ENCODE measurements at places on chromosomes 4 and X. TPM values are rescaled to one million over a fixed set of nuclear protein-coding genes. Genes with fewer than 3 reads are reported as not detected.

- DNase-seq: no peak
These were observed 275.9 kb upstream of the HAND2 start for GRCh38 chr4:173805884-173806283.

DCAF16 gene
- total RNA-seq: 25.5 TPM

SMIM31 gene
- not detected for total RNA-seq

GRCh38 chr4:79395841-79396240, 12.2 kb downstream of the GK2 start:
- no peak for DNase-seq

UGT2B7 gene
- total RNA-seq: 0.26 TPM

DNA sequence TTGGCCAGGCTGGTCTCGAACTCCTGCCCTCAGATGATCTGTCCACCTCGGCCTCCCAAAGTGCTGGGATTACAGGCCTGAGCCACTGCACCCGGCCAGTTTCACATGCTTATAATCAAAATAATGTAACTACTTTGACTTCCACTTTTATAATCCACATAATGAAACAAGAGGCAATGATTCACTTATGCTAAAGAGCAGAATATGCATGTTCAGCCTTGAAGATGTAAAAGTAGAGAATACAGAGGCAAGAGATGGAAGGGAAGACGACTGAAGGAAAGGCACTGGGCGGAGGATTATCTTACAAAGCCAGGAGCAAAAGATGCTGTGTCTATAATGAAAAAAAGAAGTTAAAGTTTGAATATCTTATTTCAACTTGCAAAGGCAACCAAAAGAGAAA, 13.3 kb upstream of the ZNF518B start:
- no peak for DNase-seq

SPANXN4 gene
- total RNA-seq: not detected

RTL5 gene
- total RNA-seq: not detected

PPBP gene
- total RNA-seq: 0.13 TPM

- no peak for DNase-seq
These were observed 175.5 kb upstream of the CASK start for GRCh38 chrX:42098900-42099299.

- DNase-seq: no peak
These were observed 488.6 kb upstream of the MAGEB2 start for GRCh38 chrX:29726811-29727210.

FOXO4 gene
- 3.2 TPM for total RNA-seq

DNA sequence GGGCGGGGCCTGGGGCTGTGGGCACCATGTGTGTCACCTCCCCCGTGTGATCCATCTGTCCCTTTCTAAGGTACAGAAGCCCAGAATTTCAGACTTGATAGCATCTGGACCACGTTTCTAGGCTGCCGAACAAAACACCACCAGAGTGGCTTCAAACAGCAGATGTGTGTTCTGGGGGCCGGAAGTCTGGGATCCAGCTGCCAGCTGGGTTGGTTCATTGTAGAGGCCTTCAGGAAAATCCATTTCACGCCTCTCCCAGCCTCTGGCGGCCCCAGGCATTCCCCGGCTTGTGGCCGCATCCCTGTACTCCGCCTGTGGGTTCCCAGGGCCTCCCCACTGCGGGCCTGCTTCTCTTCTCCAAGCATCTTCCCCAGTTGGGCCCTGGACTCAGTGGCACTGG, 39.6 kb upstream of the GPR78 start:
- no peak for DNase-seq

DNA sequence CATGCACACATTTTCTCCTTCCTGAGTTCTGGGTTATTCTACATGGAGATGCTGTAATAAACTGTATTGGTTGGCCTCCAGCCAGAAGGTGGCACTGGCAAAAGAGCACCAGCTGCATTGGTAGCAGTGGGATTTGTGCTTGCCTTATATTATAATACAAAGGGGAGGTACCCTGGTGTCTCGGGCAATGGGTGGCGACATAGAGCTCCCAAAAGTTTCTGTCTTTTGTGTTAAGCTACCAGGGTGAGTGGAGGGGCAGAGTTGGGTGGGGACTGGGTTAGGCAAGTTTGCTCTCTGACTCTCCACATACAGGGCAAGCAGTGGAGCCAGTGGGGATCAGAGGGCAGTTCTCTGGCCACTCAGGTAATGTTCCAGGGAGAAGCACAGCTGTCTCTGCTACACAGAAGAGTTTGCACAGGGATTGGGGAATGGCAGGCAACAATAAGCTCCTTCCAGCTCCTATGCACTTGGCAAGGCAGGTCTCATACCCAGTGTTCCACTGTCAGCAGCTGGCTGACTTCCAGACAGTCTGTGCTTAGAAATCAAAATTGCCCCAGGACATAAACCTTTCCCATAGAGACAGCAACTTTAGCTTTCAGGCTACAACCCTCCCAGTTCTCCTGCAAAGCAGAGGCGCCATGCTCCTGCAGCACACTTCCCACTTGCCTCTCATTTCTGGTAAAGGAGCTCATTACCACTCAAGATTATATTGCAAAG, 463.9 kb upstream of the PCDH7 start:
- DNase-seq: peak; percentile 69

DNA sequence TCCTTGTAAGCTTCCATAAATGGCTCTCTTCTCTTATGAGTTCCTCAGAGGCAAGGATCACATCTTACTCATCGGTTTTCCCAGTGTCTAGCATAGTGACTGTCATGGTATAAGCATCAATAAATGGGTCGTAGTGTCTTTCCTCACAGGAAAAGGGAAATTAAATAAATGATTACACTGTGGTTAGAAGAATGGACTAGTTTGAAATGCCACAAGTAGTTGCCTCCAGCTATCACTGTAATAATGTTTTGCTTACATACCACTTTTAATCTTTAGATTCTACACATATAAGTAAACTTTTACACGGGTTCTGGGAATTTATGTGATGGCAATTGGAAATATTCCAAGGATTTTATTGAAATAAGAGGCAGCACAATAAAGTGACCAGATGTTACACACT, 152.8 kb upstream of the CXorf51A start:
- DNase-seq: no peak

NUDT10 gene
- total RNA-seq: 0.79 TPM

- DNase-seq: no peak
These were observed 63.4 kb downstream of the SCML2 start for GRCh38 chrX:18291006-18291545.

ARR3 gene
- total RNA-seq: not detected

DNA sequence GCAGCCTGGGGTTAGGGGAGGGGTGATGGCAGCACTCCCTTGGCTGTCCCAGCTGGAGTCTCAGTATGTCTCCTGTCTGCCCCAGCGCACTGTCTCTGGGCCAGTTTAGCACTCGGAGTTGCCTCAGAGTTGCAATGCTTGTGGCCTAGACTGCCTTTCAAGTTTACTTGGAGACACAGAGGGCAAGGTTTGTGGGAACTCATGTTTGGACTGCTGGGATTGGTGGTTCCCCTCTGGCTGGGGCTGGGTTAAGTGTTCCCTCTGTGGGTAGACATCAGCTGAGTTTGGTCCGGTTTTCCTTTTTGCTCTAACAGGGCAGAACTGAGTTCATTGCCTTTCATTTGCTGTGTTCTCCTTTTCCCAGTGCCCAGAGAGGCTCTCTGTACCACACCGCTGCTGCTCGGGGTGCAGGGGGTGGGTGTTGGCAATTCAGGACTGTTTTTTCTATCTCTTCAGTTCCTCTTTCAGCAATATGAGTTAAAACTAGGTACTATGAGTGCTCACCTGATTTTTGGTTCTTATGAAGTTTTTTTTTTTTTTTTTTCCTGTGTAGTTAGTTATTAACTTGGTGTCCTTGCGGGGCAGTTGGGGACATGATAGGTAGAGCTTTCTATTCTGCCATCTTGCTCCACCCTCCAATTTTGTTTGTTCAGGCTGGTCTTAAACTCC, 17.2 kb downstream of the RAB33B start:
- DNase-seq: no peak

- no peak for DNase-seq
These were observed 623.1 kb downstream of the TECRL start for GRCh38 chr4:63786171-63786570.

UGT2B10 gene
- not detected for total RNA-seq

TMSB15B gene
- 0.77 TPM for total RNA-seq

DNA sequence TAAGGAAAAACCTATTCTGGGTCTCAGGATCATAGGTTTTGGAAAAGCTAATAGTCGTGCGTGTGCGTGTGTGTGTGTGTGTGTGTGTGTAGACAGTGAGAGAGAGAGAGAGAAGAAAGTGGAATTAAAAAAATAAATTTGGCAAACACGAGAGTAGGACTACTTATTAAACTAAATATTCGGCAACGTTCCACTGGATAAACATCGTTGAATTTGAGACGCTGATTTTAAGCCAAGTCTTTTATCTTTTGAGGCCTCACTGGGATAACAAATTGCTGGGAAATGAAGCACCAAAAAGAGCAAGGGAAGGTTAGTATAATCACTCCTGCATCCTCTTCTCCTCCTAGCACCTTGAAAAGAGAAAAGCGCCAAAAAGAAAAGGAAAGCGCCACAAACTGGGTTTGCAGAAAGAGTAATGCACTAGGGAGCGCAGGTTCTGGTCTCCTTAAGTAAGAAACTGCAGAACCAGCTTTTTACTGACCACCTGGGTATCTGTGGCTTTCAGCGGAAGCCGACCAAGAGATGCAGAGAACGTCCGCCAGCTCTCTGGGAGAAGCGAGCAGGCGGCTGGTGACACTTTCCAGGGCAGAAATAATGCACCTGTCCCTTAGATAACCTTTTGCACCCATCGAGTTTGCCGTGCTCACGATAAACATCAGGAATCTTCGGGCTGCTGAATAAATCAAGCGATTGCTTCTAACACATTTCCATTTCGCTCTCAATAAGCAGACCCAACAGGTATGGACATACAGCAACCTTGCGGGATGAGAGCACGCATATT, 3.4 kb downstream of the ATOH1 start:
- no peak for DNase-seq

GRCh38 chrX:41066391-41066790, 18.9 kb upstream of the USP9X start:
- DNase-seq: peak; percentile 78

DNA sequence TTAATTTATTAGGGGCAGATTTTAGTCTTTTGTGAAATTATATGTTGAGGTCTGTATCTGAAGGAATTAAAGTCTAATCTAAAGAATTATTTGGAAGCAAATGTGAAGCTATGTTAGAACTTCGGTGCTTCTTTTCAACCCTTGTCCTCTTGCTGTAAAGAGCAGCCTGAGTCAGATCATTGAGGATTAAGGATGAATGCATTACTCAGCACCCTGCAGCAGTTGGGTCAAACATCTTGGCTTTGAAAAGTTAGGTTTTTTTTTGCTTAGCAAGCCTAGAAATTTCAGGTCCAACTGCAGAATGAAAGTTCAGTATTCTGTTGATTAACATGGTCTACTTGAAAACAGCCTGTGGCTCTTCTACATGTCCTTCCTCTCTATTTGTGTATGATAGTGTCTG, 57.6 kb downstream of the SLC4A4 start:
- peak; percentile 72 for DNase-seq

- DNase-seq: no peak
These were observed 249.8 kb downstream of the ANTXR2 start for GRCh38 chr4:79823148-79823763.

- no peak for DNase-seq
These were observed 38.1 kb downstream of the SEC31A start for GRCh38 chr4:82852751-82853285.

GRCh38 chrX:29851857-29852605, 363.3 kb upstream of the MAGEB2 start:
- no peak for DNase-seq

DNA sequence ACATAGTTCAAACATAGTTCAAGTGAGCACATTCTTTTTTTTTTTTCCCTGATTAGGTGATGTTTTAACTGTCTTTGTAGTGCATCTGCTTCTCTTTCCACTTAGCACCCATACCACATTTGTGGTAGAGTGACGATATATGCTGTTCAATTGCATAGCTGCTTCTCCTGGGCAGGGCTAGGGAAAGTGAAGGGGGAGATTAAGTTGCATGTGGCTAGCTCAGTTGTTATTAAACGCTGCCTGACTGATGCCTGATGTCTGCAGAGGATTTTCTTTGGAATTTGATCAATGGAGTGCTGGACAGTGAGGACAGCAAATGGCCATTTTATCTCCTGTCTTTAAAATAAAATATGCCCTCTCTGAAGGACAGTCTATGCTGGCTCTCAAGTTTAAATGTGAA, 63.7 kb downstream of the ANK2 start:
- no peak for DNase-seq

- DNase-seq: peak; percentile 40
These were observed 162.9 kb downstream of the SMIM20 start for GRCh38 chr4:26076896-26077295.

DNA sequence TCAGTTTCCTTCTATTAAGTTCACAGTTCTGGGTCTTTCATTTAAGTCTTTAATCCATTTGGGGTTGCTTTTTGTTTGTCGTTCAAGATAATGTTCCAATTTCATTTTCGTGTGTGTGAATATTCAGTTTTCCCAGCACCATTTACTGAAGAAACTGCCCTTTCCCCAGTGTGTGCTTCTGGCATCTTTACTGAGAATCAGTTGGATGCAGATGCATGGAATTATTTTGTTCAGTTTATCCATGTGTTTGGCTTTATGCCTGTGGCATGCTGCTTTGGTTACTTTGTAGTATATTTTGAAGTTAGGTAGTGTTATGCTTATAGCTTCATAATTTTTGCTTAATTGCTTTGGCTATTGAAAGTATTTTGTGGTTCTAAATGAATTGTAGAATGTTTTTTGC, 163.8 kb upstream of the HDX start:
- DNase-seq: no peak

DNA sequence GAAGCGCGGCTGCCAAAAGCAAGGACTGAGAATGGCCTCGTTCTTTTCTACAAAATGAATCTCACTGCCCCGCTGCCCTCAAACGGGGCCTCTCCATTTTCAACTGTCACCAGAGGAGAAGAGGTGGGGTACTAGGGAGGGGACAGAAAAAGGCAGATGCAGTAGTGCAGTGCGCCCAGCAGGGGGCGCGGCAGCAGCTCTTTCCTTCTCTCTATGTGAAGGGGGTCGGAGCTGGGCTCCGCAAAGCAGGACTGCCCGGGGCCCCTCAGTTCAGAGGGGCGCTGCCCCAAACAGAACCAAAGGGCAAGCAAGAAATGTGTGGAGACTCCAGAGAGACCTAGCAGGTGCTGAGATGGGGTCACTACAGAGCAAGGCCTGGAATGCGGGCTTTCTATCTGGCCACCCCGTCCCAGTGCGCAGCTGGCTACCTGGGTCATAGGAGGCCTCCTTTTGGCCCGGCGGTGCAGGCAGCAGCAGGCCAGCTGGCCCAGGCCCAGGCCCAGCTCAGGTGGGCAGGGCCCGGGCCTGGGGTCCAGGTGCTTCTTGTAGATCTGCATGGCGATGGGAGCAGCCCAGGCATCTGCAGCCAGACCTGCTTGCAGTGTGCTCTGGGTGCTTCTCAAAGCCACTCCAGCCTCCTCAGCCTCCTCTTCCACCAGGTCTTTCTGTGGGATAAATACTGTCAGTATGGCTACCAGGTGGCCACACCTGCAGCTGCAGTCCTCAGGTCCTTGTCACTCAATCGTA, 5.9 kb downstream of the IRAK1 start:
- DNase-seq: no peak

GLOD5 gene
- total RNA-seq: not detected

GRCh38 chr4:80990851-80991250, 39.7 kb upstream of the BMP3 start:
- DNase-seq: no peak

GRCh38 chrX:39473812-39474211, 623.9 kb downstream of the BCOR start:
- no peak for DNase-seq

COL4A5 gene
- total RNA-seq: 63.1 TPM

SPANXD gene
- not detected for total RNA-seq

- DNase-seq: no peak
These were observed 76.0 kb downstream of the NAT8L start for GRCh38 chr4:2135083-2135482.

SSX2 gene
- total RNA-seq: not detected

DOCK11 gene
- total RNA-seq: 0.38 TPM

NXF2 gene
- total RNA-seq: not detected

GRCh38 chrX:150212672-150213480, 150.2 kb upstream of the MAMLD1 start:
- peak; percentile 16 for DNase-seq
